Frontal cortex (tissue), 4 donors: ENCODE measurements at places on chromosomes 7 and 10. TPM values are rescaled to one million over a fixed set of nuclear protein-coding genes. Genes with fewer than 3 reads are reported as not detected.

The CYP3A7 gene
- not detected for total RNA-seq

The FAM185A gene
- total RNA-seq, result 18.3 TPM

The GPRIN2 gene
- total RNA-seq, result 18.8 TPM

The GHRHR gene
- not detected for total RNA-seq

The DDC gene
- 0.82 TPM for total RNA-seq

The ARHGEF5 gene
- total RNA-seq, result 0.82 TPM

The CTAGE4 gene
- 0.41 TPM for total RNA-seq

The BCCIP gene
- 35.9 TPM for total RNA-seq

The ENO4 gene
- total RNA-seq, result 1.2 TPM

The CLEC5A gene
- not detected for total RNA-seq

The NRCAM gene
- 143 TPM for total RNA-seq

The TUBAL3 gene
- total RNA-seq, result not detected

The VAX1 gene
- total RNA-seq, result 1.2 TPM

The ABCB1 gene
- 6.5 TPM for total RNA-seq

The ASB10 gene
- total RNA-seq, result not detected

The GPR26 gene
- 5.3 TPM for total RNA-seq

The AKR1C4 gene
- not detected for total RNA-seq

The SPDYE2B gene
- total RNA-seq, result not detected

The LIPK gene
- total RNA-seq, result not detected

The MEST gene
- 65.6 TPM for total RNA-seq

The HOXA10 gene
- not detected for total RNA-seq

The GIMAP5 gene
- 3.7 TPM for total RNA-seq

The ZFAND2A gene
- 15.1 TPM for total RNA-seq

The WNT8B gene
- total RNA-seq, result not detected

The RAPGEF5 gene
- 90.9 TPM for total RNA-seq

The MARCHF5 gene
- 20.4 TPM for total RNA-seq

The POMZP3 gene
- 4.5 TPM for total RNA-seq

The OTUD1 gene
- 16.7 TPM for total RNA-seq

The CALHM1 gene
- not detected for total RNA-seq

The C7orf57 gene
- total RNA-seq, result under 0.01 TPM

The MEOX2 gene
- not detected for total RNA-seq

The NPC1L1 gene
- total RNA-seq, result not detected

The COL13A1 gene
- total RNA-seq, result 2.0 TPM

The TYSND1 gene
- total RNA-seq, result 5.3 TPM

The ZNF488 gene
- 0.41 TPM for total RNA-seq

The HOXA6 gene
- not detected for total RNA-seq
